ENCODE measurements at places on chromosomes 2 and 18.

DNA sequence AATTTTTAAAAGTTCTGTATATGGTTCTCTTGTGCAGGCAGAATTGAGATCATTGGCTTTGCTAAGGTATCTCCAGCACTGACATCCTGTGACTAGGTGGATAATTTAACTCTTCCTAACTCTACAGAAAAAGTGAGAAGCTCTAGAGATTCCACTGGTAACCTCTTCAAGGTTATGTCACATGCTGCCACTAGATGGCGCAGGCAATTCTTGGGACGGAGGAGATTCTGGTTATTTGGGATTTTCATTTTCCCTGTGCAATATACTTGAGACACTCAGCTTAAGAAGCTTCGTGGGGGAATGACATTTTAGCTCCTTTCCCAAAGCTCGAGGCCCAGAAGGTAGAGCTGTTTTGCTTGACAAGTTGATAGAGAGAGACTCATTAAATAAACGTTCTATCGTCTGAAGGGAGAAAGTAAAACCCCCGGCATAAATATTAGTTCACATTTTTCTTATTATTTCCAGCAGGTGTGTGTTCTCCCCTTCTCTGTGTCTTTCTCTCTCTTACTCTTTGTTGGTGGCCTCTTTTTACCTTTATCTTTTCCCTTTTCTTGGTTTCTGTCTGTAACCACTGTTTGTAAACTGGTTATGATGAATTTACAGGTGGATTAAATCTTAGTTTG is 26.6 kb upstream of the LANCL1 start:
- DNase-seq, result no peak

DNA sequence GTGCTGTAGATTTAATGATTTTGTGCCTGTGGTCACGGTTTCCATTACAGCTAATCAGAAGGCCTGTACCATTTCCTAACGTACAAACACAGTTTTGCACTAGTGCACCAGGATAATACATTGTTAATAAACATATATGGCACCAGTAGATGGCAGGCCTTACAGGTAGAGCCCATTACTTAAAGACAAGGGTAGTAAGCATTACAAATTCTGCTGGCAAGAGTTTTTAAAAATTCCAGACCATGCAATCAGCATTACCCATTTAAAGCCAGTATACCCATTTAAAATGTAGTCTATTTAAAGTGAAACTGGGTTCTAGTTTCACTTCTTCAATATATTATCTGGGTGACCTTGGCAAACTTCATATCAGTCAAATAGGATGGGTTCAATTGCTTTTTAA is 224.2 kb downstream of the NUP35 start:
- DNase-seq, result no peak

DNA sequence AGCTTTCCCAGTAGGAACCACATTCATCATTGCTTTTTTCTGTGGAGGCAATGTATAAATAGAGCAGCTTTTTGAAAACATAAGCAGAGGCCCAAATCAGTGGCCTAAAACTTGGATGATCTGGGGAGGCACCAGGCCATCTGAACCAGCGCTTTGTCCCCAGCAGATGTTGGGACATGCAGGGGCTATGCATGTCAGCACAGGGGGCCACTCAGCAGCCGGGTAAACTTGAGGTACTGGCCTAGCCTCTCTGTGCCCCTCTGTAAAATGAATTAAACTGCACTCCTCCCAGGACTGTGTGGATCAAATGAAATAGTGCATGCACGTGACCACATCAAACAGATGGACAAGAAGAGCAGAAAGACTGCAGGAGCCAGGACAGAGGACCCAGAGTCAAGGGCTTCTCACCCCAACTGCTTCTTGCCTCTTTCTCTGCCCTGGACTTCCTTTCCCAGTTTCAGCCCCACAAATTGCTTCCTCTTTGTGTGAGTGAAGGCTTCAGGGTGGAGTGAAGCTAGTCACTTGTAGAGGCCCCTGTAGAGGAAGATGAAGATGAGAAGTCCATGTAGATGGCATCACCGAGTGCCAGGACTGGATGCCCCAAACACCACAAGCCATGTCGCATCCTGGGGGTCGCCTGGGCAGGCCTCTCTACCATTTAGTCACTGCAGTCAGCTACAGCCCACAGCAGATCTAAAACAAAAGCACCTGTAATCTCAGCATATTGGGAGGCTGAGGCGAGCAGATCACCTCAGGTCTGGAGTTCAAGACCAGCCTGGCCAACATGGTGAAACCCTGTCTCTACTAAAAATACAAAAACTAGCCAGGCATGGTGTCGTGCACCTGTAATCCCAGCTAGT is 53.2 kb downstream of the IMPA2 start:
- no peak for DNase-seq

DNA sequence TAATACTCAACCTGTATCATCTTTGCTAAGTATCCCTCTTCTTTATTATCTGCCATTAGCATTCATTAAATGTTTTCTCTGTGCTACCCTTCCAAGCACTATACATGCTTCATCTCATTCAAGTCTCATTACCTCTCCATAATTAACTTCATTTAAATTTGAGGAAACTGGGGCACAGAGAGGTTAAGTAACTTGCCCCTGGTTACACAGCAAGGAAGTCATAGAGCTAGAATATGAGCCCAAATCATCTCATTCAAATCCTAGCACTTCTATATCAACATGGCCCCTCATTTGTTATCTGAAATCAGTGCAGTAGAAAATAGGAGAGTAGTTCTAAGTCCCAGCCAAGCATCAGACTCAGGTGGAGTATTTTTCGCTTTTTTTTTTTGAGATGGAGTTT is 4.4 kb downstream of the MRPL35 start:
- no peak for DNase-seq

DNA sequence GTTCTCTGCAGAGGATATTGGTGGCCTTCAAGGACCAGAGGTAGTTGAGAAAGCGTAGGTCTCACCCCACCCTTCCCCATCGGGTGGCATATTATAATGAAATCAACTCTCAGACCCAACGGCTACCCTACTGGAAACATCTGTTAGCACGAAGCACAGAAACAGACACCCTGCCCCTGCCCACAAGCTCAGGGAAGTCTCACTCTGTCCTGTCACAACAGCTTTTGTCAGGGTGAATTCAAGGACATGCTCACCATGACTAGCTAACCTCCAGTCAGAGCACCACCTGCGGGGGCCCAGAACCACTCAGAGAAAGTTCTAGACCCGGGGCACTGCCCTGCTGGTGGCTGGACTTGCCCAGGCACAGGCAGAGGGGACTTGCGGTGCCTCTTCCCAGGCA is 3.5 kb upstream of the B3GNT7 start:
- DNase-seq, result no peak

DNA sequence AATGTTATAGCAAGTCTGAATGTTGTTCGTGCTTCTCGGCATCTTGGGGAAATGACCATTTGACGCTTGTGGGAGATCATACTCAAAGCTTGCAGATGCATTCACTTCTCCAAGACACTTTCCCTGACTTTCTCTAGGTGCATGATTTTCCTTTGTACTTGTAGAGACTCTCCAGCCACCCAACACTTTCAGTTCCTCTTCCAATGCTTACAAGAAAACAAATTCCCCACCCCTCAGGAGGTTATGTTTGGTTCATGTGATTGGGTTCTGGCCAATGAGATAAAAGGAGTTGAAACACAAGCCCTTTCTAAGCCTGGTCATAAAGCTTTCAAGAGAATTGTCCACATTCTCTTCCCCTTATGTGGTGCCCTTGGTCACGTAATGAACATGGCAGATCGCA is 156.3 kb downstream of the EPHA4 start:
- DNase-seq, result no peak

DNA sequence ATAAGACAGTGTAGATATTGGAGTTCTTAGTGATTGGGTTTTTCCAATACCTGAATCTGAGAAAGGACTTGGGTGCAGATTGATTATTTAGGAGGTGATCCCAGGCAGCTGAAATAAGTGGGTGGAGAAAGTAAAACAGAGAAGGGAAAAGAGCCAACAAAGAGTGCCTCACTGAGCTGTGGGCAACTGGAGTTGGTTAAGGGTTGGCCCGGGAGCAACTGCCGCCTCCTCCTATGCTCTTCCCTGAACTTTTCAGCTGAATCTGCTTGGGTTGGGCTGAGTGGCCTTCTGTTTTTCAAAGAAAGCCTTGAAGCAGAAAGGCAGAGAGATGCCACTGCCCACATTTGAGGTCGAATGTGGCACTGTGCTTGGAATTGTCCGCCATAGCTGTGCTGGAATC is 20.9 kb upstream of the CCDC150 start:
- no peak for DNase-seq

DNA sequence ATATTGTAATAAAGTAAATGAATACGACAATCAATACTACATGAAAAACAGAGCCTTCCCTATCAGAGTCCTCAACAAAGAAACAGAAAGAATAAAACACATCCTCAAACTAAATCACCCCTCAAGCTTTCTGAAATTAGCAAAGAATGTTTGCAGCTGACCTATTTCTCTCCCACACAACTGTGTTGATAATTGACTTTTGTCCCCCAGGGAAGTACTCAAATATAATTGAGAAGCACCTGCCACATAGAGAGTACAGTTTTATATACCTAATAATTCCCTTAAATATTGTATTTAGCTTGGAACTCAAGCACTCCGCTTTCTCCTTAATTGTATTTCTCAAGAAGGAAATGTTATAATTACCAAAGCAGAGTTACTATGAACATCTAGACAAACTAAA is 12.6 kb downstream of the CACNB4 start:
- no peak for DNase-seq

DNA sequence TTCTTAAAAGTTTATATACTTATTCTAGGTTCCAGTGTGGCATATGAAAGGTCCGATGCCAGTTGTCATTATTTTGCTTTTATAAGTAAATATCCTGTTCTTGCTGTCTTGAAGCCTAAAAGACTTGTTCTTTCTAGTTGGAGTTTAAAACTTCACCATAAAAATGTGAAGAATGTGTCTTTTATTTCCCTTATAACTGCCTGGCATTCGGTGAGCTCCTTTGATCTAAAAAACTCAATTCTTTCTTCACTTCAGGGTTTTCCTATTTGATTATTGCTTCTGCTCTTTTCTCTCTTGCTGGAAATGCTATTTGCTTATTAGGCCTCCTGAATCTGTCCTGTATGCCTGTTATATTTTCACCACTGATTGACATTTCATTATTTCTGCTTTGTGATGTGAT is 51.6 kb downstream of the TSPYL6 start:
- DNase-seq, result no peak

DNA sequence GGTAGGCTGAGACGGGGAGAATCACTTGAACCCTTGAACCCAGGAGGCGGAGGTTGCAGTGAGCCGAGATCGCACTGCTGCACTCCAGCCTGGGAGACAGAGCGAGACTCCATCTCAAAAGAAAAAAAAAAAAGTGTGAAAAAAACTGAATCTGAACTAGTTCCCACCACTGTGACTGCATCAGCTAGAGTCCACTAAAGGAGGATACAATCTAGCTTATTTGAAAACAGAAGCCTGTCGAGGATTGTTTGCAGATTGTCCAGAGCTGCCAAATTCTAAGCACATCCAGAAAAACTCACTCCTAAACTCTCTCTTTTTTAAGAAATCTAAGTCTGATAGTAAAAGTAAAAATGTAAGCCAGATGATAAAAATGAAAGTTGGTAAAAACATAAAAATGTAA is 10.6 kb downstream of the GFPT1 start:
- DNase-seq, result no peak

GRCh38 chr2:20050646-20051531 is 539 bp downstream of the LAPTM4A start:
- peak; percentile 2 for DNase-seq

DNA sequence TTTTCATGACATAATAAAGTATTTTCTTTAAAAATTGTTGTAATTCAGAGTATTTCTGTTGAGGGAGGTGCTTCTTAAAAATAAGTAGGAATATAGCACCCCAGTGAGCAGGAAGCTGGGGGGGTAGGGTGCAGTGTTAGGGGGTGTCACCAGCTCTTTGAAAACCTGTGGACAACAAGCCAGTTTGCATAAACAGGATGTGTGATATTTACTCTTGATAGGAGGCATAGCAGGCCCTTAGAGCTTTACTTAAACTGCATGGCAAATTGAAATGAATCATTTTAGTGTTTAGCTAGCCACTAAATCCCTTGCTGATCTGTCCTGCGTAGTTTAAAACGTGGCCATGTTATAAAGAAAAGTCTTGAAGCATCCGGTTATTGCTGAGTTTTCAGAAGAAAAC is 8.4 kb downstream of the TGIF1 start:
- no peak for DNase-seq

DNA sequence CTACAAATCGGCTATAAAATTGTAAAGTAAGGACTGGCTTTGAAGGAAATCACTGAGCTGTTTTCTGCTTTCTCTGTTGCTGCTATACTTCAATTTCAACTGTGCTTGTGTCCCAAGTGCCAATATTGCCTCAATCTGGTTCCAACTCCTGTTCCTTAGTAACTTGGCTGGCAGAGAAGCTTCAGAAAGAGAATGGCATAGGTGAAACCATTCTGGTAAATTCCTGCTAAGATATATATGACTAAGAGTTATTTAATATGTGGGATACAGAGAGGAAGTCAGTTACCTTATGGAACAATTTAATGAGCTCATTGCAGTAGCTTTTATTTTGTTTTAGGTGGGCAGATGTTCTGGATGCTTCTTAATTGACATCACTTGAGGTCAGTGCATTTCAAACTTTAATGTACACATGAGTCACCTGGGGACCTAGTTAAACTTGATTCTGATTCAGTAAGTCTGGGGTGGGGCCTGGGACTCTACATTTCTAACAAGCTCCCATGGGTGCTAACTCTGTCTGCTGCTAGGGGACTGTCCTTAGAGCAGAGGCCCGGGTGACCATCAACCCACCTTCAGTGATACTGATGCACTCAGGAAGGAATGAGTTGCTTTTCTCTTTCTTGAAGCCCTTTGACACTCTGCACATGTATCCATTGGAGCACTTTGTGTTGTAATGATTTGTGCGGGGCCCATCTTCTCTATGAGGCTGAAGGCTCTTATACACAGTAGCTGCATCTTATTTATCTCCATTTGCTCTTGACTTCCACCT is 47.6 kb downstream of the LIPG start:
- DNase-seq, result no peak

DNA sequence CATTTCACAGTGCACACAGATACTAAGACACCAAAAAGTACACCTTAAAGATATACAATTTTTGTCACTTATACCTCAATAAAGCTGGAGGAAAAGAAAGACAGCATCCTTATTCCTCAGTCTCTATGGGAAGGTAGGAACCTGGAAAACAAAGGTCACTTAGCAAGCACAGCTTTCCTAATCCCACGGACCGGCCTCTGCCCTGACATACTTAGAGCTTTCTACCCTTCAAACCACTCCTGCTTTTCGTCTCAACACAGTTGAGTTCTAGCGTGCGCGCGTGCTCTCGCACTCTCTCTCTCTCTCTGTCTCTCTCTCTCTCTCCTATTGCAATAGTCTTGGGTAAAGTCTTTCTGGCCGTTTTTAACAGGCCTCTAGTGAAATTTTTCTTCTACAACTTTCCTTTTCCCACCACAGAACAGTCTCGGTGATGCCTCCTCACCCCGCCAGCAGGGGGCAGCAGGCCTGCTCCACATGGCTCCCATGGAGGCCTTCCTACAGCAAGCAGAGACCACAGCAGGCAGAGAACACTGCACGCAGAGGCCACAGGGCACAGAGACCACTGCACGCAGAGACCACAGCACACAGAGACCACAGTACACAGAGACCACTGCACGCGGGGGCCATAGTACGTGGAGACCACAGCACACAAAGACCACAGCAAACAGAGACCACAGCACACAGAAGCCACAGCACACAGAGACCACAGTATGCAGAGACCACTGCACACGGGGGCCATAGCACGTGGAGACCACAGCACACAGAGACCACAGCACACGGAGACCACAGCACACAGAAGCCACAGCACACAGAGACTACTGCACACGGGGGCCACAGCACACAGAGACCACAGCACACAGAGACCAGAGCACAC is 106.9 kb downstream of the FBXO15 start:
- DNase-seq, result no peak
